ENCODE measurements at places on chromosomes 3 and 15. TPM values are rescaled to one million over a fixed set of nuclear protein-coding genes. Genes with fewer than 3 reads are reported as not detected.

The ESYT3 gene
- total RNA-seq: 0.97 TPM

The CD96 gene
- not detected for total RNA-seq

The PLAAT1 gene
- total RNA-seq: not detected

The GABRR3 gene
- not detected for total RNA-seq

The SLC51A gene
- not detected for total RNA-seq

The ITIH4 gene
- 2.2 TPM for total RNA-seq

The CKMT1A gene
- total RNA-seq: not detected

The CHRNA3 gene
- not detected for total RNA-seq

The CHDH gene
- total RNA-seq: 1.6 TPM

The CCDC39 gene
- total RNA-seq: not detected

The TP63 gene
- 0.49 TPM for total RNA-seq

The SHC4 gene
- 0.61 TPM for total RNA-seq

The PLD1 gene
- 40.7 TPM for total RNA-seq

The CEP97 gene
- 10.2 TPM for total RNA-seq

The ARRDC4 gene
- 121 TPM for total RNA-seq

The P2RY14 gene
- 0.16 TPM for total RNA-seq

The METTL6 gene
- 23.1 TPM for total RNA-seq

The CTNNB1 gene
- 755 TPM for total RNA-seq

The MINAR1 gene
- 7.1 TPM for total RNA-seq

The BMF gene
- 9.2 TPM for total RNA-seq

The GP5 gene
- total RNA-seq: not detected
